ENCODE measurements at places on chromosomes 5 and 9. TPM values are rescaled to one million over a fixed set of nuclear protein-coding genes. Genes with fewer than 3 reads are reported as not detected.

Gene OTULIN
- 17.5 TPM for total RNA-seq

Gene SLC34A3
- 0.06 TPM for total RNA-seq

Gene HSPA5
- 65.0 TPM for total RNA-seq

Gene CORO2A
- 1.7 TPM for total RNA-seq

Gene GFRA3
- total RNA-seq = 6.3 TPM

Gene FOXD4L6
- not detected for total RNA-seq

Gene INSL6
- total RNA-seq = not detected

Gene PCDHGB4
- total RNA-seq = 14.9 TPM

Gene SLC45A2
- 0.40 TPM for total RNA-seq

Gene PCDHB2
- 5.2 TPM for total RNA-seq

Gene SURF1
- 31.5 TPM for total RNA-seq

Gene EIF4E1B
- total RNA-seq = 1.2 TPM

Gene TNFSF15
- 0.69 TPM for total RNA-seq

Gene MLANA
- total RNA-seq = 1.7 TPM

Gene ANKRD18A
- total RNA-seq = 4.6 TPM

Gene SPINK4
- total RNA-seq = not detected

Gene MED10
- 10.8 TPM for total RNA-seq

Gene PIGO
- 12.2 TPM for total RNA-seq

Gene CDKN2A
- 0.40 TPM for total RNA-seq

Gene ZNF879
- 10.5 TPM for total RNA-seq

Gene PDE6A
- total RNA-seq = 0.10 TPM

Gene CTSL
- total RNA-seq = 467 TPM

Gene TRIM41
- total RNA-seq = 10.7 TPM

Gene ARID3C
- 0.33 TPM for total RNA-seq

Gene ZNF366
- total RNA-seq = 3.6 TPM

Gene DMRT3
- 0.30 TPM for total RNA-seq

Gene TMEM215
- total RNA-seq = 0.44 TPM

Gene SCAMP1
- 198 TPM for total RNA-seq

Gene LECT2
- total RNA-seq = not detected

Gene IL11RA
- total RNA-seq = 24.1 TPM

Gene SERINC5
- total RNA-seq = 67.5 TPM

Gene GABRA1
- total RNA-seq = 25.3 TPM

Gene SHC3
- 29.8 TPM for total RNA-seq

Gene SPINK13
- not detected for total RNA-seq

Gene OBP2A
- total RNA-seq = not detected

Gene IFNA13
- total RNA-seq = not detected

Gene PCDHA9
- 1.2 TPM for total RNA-seq

Gene HMGXB3
- total RNA-seq = 33.3 TPM

Gene FAT2
- total RNA-seq = 32.6 TPM

Gene PCDHB14
- total RNA-seq = 11.9 TPM

Gene NOXA1
- 7.1 TPM for total RNA-seq
